PC-9 (cell line): ENCODE measurements at places on chromosomes 5 and 9. TPM values are rescaled to one million over a fixed set of nuclear protein-coding genes. Genes with fewer than 3 reads are reported as not detected.

DNA sequence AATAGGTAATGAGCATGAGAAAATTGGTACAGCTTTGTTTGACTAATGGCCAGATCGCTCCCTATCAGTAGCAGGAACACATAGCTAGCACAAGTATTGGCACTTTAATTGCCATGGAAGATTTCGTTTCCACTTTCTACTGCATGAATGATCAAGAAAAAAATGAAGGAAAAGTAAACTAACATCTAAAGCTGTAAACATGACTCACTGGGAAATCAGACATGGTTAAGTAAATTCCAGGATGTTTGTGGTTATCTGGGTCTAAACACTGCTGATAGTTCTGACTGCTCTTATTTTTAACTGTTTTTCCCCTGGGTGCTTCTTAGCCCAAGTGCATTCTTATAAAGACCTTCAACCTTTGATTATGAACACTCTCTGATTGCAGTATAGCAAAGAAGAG, 388.9 kb downstream of the NR2F1-AS1 start:
- no peaks in the 10 kb centered on the region for H3K27me3 ChIP-seq
- peak; percentile 97 for DNase-seq
- H3K27ac ChIP-seq = peak overlapping the region; percentile 87
- H3K36me3 ChIP-seq = no peaks in the 10 kb centered on the region

Gene ENTPD8
- 5.4 and 5.9 TPM in 2 replicates for total RNA-seq

Gene ADAMTS13
- total RNA-seq = 7.1 and 11.1 TPM in 2 replicates

GRCh38 chr9:5819174-5819573, 13.7 kb downstream of the ERMP1 start:
- no peak overlapping the region for H3K4me3 ChIP-seq
- peaks cover 40% of the 10 kb centered on the region for H3K4me1 ChIP-seq
- H3K27me3 ChIP-seq = no peaks in the 10 kb centered on the region
- H3K36me3 ChIP-seq = peaks cover 21% of the 10 kb centered on the region; the same call in 1 of the 2 replicates
- H3K27ac ChIP-seq = peak overlapping the region; percentile 88; the same call in 1 of the 2 replicates

GRCh38 chr9:113513536-113513935, 50.0 kb downstream of the RGS3 start:
- no peak overlapping the region for H3K4me3 ChIP-seq
- H3K27ac ChIP-seq = no peak overlapping the region
- H3K36me3 ChIP-seq = peaks cover 3% of the 10 kb centered on the region; the same call in 1 of the 2 replicates
- no peaks in the 10 kb centered on the region for H3K4me1 ChIP-seq

- H3K4me1 ChIP-seq = no peaks in the 10 kb centered on the region
- H3K36me3 ChIP-seq = no peaks in the 10 kb centered on the region
- no peak overlapping the region for H3K27ac ChIP-seq
- no peaks in the 10 kb centered on the region for H3K27me3 ChIP-seq
- no peak overlapping the region for H3K4me3 ChIP-seq
- no peak for DNase-seq
Measured at GRCh38 chr9:121995997-121996396, 97.1 kb downstream of the TTLL11 start.

GRCh38 chr5:62142351-62142750, 163.7 kb upstream of the KIF2A start:
- H3K4me3 ChIP-seq = no peak overlapping the region
- H3K27ac ChIP-seq = no peak overlapping the region
- H3K36me3 ChIP-seq = no peaks in the 10 kb centered on the region
- DNase-seq = no peak

Gene CATSPER3
- total RNA-seq = 0.57 and 0.68 TPM in 2 replicates

DNA sequence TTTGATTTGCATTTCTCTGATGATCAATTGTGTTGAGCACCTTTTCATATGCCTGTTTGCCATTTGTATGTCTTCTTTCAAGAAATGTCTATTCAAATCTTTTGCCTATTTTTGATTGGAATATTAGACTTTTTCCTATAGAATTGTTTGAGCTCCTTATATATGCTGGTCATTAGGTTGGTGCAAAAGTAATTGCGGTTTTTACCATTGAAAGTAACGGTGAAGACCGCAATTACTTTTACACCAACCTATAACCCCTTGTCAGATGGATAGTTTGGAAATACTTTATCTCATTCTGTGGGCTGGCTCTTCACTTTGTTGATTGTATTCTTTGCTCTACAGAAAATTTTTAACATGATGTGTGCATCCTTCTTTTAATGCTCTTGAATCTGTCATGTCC, 113.2 kb upstream of the PRRC1 start:
- H3K36me3 ChIP-seq = no peaks in the 10 kb centered on the region
- no peaks in the 10 kb centered on the region for H3K27me3 ChIP-seq
- H3K4me3 ChIP-seq = no peak overlapping the region
- no peaks in the 10 kb centered on the region for H3K4me1 ChIP-seq
- no peak for DNase-seq

DNA sequence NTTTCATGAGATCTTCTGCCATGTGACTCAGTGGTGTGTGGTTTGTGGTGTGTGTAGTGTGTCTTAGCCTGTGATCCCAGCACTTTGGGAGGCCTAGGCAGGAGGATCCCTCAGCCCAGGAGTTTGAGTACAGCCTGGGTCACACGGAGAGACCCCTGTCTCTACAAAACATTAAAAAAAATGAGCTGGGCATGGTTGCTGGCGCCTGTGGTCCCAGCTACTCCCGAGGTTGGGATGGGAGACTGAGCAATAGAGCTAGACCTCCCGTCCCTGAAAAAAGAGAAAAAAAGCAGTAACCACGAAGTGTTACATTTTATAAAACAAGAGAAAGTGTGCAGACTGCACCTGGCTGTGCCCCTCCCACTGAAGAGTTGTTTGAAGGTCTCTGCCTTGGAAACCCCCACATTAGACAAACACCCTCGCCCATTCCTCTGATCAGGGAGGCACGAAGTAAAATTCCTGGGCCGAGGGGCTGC, 21.2 kb upstream of the RNU6ATAC start:
- H3K4me3 ChIP-seq = no peak overlapping the region
- H3K4me1 ChIP-seq = no peaks in the 10 kb centered on the region
- DNase-seq = no peak
- H3K27me3 ChIP-seq = peaks cover 24% of the 10 kb centered on the region
- no peak overlapping the region for H3K27ac ChIP-seq

Gene PRLR
- not detected in 2 replicates for total RNA-seq

DNA sequence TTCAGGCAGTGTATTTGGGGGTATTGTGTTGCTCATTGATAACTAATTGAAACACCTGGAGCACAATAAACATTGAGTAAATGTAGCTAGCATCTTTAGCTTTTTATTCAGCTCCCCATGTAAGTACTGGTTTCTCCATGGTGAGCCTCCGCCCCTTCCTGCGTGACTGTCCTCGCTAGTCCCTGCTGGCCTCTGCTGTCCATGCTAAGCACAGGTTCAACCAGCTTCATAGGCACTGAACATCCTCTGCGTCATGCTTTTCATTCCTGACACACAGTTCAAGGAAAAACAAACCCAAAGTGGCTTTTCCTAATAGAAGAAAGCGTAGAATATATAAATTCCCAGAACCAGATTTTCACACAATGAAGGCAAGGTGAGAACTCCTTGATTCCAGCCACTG, 27.3 kb upstream of the DAP start:
- H3K4me1 ChIP-seq = no peaks in the 10 kb centered on the region
- no peak overlapping the region for H3K27ac ChIP-seq
- H3K36me3 ChIP-seq = no peaks in the 10 kb centered on the region
- DNase-seq = no peak
- no peaks in the 10 kb centered on the region for H3K27me3 ChIP-seq
- no peak overlapping the region for H3K4me3 ChIP-seq

Gene SOX30
- total RNA-seq = 0.11 TPM in 1 of 2 replicates, not detected in the other

- H3K36me3 ChIP-seq = peaks cover 20% of the 10 kb centered on the region; the same call in 1 of the 2 replicates
- no peak overlapping the region for H3K27ac ChIP-seq
- H3K4me3 ChIP-seq = no peak overlapping the region
- DNase-seq = no peak
Measured at GRCh38 chr5:33582417-33582816, 141.7 kb downstream of the TARS1 start.

DNA sequence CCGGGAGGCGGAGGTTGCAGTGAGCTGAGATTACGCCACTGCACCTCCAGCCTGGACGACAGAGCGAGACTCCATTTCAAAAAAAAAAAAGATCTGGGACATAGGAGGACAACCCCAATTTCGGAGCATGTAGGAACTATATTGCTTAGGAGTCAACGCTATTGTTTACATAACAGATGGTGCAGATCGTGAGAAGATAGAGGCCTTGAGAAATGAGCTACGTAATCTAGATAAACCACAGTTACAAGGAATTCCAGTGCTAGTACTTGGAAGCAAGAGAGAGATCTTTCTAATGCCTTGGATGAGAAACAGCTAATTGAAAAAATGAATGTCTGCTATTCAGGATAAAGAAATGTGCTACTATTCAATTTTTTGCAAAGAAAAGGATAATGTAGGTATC, 20.3 kb downstream of the TBC1D2 start:
- DNase-seq = no peak
- no peak overlapping the region for H3K27ac ChIP-seq
- H3K4me1 ChIP-seq = peaks cover 28% of the 10 kb centered on the region
- H3K36me3 ChIP-seq = peaks cover 27% of the 10 kb centered on the region
- H3K27me3 ChIP-seq = no peaks in the 10 kb centered on the region

GRCh38 chr9:36640771-36641381, 68.2 kb downstream of the MELK start:
- H3K4me1 ChIP-seq = no peaks in the 10 kb centered on the region
- H3K27ac ChIP-seq = no peak overlapping the region
- DNase-seq = no peak
- no peaks in the 10 kb centered on the region for H3K36me3 ChIP-seq
- no peaks in the 10 kb centered on the region for H3K27me3 ChIP-seq

Gene IL31RA
- total RNA-seq = 2.0 TPM in 2 replicates

Gene ENG
- total RNA-seq = 18.4 and 23.1 TPM in 2 replicates

Gene GZMA
- not detected in 2 replicates for total RNA-seq

Gene NANS
- 74.6 and 84.9 TPM in 2 replicates for total RNA-seq

GRCh38 chr9:35960039-35960655, 2.2 kb upstream of the OR2S2 start:
- H3K27ac ChIP-seq = no peak overlapping the region
- no peaks in the 10 kb centered on the region for H3K4me1 ChIP-seq
- H3K27me3 ChIP-seq = no peaks in the 10 kb centered on the region

Gene NR6A1
- total RNA-seq = 13.0 TPM in 2 replicates

- no peak for DNase-seq
- H3K36me3 ChIP-seq = no peaks in the 10 kb centered on the region
- peaks cover 26% of the 10 kb centered on the region for H3K27me3 ChIP-seq
- no peak overlapping the region for H3K4me3 ChIP-seq
- no peaks in the 10 kb centered on the region for H3K4me1 ChIP-seq
- H3K27ac ChIP-seq = no peak overlapping the region
Measured at GRCh38 chr5:180908400-180908799, 9.4 kb downstream of the BTNL8 start.

DNA sequence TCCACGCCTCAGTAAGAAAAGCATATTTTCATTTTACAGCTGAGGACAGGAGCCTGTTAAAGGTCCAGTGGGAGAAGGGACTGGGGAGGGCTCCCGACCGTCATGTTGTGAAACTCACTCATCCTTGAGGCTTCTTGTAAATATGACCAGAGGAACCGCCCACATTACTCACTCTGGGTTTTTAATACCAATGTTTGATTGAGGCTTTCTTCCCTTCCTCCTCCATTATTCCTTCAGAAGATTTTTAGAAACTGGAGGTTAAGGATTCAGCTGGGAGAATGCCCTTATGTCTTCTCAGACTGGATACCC, 61.4 kb upstream of the GLRX start:
- peak overlapping the region; percentile 75 for H3K27ac ChIP-seq
- peak; percentile 9 for DNase-seq
- no peaks in the 10 kb centered on the region for H3K27me3 ChIP-seq
- H3K36me3 ChIP-seq = peaks cover 10% of the 10 kb centered on the region; the same call in 1 of the 2 replicates
- H3K4me3 ChIP-seq = peak overlapping the region; percentile 22; the same call in 1 of the 2 replicates

Gene SPATA6L
- total RNA-seq = 5.9 and 7.1 TPM in 2 replicates

DNA sequence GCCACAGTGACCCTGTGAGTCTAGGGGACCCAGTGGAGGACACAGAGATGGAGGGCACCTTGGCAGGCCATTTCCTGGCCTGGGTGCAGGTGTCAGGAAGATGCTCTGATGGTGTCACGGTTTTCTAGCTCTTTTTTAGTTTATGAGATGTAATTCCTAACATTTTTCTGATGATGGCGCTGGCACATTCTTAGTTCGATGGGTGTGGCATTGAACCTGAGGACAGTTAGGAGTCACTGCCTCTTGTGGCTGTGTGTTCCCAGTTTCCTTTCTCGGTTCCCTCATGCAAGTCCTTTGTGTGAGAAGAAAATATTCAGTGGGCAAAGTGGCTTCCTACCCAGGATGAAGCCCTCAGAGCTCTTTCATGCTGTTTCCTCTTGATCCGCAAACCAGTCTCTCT, 129.4 kb upstream of the ICE1 start:
- no peak for DNase-seq
- H3K4me1 ChIP-seq = peaks cover 18% of the 10 kb centered on the region
- H3K27me3 ChIP-seq = no peaks in the 10 kb centered on the region
- no peak overlapping the region for H3K27ac ChIP-seq
- no peaks in the 10 kb centered on the region for H3K36me3 ChIP-seq

DNA sequence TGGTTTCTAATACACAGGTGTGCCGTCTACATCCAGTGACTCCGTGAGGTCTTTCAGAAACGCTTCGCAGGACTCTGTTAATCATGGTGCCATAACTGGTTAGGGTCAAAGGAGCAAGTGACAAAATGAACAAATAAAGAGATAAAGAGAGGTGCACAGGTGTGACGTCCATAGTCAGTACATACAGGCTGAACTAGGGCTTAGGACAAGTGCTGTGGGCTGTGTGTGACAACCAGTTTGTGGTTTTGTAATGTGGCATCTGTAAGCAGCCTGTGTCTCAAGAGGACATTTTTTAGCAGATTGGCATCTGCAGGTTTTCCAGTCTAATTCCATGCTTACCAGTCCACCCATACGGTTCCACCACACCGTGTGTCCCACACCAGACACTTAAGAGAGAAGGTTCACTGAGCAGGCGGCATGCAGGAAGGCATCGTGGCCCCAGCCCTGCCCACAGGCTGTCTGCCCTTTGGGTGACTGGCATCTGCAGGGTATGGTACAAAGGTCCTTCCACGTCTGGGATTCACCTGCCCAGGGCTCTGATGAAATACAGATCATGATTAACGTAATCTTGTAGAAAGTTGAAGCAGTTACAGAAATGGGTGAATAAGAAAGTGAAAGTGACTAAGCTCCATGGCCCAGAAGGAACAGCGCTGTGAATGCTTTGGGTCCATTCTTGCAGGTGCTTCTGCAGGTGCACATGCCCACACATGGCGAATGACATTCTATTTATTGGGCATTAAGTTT, 26.9 kb downstream of the SRD5A1 start:
- no peaks in the 10 kb centered on the region for H3K4me1 ChIP-seq
- no peak overlapping the region for H3K4me3 ChIP-seq
- no peaks in the 10 kb centered on the region for H3K27me3 ChIP-seq
- peaks cover 17% of the 10 kb centered on the region; the same call in 1 of the 2 replicates for H3K36me3 ChIP-seq
